Activated CD4-positive, alpha-beta T cell treated with anti-CD3 and anti-CD28 coated beads for 48 hours (primary cell): ENCODE measurements at places on chromosomes 12 and 14.
A peak's percentile ranks its signal among the peaks of the same experiment; 100 is the strongest.

DNA sequence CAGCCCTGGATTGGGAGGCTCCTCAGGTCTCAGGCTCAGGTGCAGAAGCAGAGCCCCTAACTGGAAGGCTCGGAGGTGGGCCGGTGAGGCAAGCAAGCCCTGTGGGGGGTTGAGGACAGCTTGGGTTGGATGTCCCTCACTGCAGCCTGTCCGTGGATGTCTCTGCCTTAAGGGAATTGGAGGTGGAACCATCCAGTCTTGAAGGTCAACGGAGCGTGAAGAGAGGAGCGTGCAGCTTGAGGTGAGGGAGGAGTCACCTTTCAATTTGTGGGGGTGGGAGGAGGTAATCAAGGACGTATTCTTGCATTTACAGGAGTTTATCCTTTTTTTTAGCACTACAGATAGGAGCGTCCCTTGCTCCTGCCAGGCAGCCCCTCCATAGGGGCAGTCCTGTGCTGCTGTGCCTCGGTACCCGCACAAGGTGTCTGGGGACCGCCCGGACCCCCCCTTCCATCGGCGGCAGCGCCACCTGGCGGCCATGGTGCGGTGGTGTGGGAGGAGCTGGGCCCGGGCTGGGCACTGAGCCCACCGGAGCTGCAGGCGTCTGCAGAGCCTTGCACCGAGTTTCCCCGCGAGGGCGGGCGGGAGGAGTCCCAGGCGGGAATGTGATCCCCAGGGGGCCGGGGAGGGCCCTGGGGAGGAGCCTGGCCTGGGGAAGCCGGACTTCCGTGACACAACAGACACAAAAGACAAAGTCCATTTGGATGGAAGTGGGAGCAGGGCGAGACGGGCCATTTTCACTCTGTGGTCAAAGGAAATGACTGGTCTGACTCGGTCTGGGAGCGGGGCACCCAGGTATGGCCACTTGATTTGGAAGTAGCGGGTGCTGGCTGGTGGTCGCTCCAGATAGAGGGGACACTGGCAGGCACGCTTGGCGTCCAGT lies 864 bp downstream of the DNAJC22 start:
- DNase-seq, result peak; percentile 83

DNA sequence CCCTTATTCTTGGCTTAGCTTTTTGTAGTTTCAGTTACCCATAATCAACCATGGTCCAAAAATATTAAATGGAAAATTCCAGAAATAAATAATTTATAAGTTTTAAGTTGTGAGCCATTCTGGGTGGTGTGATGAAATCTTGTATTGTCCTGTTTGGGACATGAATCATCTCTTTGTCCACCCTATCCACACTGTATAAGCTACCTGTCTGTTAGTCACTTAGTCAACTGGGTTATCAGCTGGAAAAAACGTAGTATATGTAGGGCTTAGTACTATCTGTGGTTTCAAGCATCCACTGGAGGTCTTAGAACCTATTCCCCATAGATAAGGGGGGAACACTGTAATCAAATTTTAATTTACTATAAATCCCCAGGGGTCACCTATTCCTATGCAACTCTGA lies 52.7 kb downstream of the NKX2-1 start:
- no peak for DNase-seq

GRCh38 chr14:104973385-104974145 lies 4.6 kb downstream of the AHNAK2 start:
- no peak for DNase-seq

DNA sequence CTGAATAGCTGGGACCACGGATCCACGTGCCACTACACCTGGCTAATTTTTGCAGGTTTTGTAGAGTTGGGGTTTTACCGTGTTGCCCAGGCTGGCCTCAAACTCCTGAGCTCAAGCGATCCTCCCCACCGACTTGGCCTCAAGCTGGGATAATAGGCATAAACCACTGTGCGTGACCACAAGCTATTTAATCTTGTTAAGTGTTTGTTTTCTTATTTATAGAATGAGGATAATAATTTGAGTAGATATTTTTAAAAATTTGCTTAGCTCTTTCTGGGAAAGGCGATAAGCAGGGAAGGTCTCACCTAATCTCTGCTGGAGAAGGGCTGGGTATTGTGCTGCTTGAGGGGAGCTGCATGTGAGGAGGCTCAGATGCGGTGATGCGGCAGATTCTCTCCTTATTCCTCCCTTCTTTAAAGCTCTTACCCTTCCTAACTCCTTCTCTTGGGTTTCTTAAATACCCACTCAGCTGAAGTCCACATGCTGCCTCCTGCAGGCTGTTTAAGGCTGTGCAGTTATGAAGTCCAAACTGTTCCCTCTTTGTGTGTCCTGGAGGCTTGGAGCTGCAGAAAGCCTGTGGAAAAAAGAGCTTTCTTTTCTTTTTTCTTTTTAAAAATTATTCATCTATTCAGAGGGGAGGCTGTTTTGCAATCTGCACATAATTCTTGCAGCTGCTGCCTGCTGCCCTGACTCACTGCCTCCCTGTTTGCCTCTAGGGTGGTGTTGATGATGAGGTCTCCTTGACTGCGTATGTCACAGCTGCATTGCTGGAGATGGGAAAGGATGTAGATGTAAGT lies 37.9 kb downstream of the A2ML1 start:
- DNase-seq, result peak; percentile 44

- DNase-seq, result no peak
Measured at GRCh38 chr12:65675141-65675621, 149.1 kb upstream of the HMGA2 start.

GRCh38 chr14:78975734-78976133 lies 805.6 kb downstream of the NRXN3 start:
- DNase-seq, result no peak

- DNase-seq, result peak; percentile 62
Measured at GRCh38 chr12:103495469-103496456, at the start of gene C12orf42. TSS of gene C12orf42 (minus strand) at chr12:103495968. CDS start at chr12:103478426, 17,542 bp downstream.

DNA sequence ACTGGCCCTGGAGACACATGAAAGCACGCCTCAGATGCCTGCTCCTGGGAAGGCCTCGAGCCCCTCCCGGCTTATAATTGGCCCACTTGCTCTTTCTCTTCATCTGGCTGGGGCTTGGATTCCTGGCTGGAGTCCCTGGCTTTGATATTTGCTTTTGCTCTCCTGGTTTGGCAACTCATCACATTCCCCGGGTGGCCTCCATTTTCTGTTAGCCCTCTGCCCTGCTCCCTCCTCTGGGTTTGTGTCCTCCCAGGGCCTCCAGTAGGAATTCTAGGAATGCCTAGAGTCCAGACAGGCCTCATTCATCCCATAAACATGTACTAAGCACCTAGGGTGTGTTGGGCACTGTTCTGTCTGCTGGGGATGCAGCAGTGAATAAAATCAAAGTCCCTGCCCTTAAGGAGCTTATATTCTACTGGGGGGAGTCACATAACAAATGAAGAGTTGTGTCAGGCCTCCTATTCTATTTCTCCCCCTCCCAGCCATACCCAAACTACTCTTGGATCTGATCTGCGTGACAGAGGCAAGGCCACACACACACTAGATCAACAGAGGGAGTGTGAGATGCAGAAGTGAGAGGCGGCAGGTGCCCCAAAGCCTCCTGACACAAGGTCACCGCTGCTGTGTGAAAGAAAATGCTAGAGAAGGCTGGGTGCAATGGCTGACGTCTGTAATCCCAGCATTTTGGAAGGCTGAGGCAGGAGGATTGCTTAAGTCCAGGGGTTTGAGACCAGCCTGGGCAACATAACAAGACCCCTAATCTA lies 21.3 kb upstream of the TSPAN9 start:
- no peak for DNase-seq

- DNase-seq, result no peak
Measured at GRCh38 chr14:30238936-30239335, 311.3 kb upstream of the PRKD1 start.

DNA sequence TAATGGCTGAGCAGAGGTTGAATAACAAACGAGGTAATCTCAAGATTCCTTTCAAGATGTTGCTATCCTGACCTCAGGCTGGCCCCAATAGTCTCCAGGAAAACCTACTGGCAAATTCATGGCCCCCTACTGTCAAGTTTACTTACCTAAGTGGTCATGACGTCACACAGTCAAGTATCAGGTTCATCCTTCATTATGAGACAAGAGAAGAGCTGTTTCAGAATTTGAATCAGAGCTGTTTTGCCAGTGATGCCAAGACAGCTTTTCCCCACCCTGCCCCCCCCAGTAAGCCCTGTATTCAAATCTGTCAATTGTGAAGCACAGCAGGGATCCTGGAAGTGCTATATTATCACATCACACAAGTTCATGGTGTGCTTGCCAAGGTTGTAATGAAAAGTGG lies 509.6 kb downstream of the NOVA1 start:
- DNase-seq, result no peak

- DNase-seq, result no peak
Measured at GRCh38 chr14:51457843-51458562, 193.7 kb upstream of the FRMD6 start.

DNA sequence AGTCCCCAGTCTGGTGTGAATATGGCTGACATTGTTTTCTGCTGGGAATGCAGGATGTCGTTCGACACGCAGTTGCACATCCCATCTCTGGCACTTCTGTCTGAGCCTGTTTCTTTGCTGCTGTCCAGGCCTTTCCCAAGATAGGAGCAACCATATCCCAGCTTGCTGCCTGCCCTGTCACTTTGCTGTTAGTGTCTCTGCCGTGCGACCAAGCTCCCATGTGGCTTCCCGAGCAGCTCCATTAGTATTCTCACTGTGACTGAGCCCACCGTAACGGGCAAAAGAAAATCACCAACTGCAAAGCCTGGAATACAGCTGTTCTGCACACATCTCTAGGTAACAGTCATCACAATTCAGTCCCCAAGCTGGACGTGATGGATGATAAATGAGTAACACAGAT lies 66.0 kb upstream of the CPSF6 start:
- no peak for DNase-seq

DNA sequence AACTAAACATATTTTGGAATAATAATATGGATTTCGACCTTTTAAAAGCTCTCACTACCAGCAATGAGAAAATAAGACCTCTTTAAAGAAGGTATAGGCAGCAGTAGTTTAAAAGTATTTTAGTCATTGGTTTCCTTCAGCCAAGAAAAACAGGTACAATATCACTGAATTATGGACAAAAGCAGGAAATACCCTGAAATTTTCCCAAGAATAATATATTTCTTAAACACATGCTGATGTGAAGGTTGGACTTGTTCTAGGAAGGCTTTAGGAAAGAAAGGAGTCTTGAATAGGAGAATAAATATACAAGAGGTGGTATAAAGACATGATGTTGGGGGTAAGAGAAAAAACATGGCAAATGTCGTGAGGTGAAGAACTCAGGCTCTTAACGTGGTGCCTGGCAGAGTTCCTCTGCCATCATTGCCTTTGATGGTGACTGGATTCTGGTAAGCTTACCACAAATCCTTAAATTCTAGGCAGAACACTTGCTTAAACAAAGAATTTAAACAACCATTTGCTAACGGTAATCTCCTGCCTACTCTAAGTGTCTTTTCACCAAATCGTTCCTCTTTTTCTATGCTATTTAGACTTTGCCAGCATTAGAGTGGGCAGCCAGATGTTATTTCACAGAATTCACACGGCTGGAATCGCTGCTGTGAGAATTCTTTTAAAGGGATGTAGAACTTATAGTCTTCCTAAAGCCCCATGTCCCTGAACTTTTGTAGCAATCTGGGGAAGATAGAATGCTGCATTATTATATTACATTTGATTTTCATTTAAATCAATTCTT lies 11.9 kb upstream of the NUDT4 start:
- no peak for DNase-seq

DNA sequence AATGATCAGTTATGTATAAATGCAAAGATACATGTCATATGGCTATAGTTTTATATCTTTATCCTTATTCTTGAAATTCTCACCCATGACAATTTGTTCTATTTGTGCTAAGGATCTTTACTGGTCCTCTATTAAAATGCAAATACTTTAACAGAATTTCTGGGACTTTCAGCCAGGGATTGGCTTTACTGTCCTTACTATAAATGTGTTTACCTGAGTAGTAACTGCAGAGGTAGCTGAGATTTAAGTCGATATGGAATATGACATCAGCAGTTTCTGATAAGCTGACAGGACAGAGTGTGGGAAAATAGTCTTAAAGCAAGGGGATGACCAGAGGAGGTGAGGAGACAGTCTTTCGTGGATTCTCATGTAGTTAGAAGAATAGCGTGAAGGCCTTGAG lies 206.4 kb downstream of the DIO2 start:
- DNase-seq, result no peak

GRCh38 chr12:49867570-49868341 lies 24.9 kb upstream of the BCDIN3D start:
- no peak for DNase-seq

- no peak for DNase-seq
Measured at GRCh38 chr12:113003636-113004035, 25.3 kb downstream of the OAS2 start.

DNA sequence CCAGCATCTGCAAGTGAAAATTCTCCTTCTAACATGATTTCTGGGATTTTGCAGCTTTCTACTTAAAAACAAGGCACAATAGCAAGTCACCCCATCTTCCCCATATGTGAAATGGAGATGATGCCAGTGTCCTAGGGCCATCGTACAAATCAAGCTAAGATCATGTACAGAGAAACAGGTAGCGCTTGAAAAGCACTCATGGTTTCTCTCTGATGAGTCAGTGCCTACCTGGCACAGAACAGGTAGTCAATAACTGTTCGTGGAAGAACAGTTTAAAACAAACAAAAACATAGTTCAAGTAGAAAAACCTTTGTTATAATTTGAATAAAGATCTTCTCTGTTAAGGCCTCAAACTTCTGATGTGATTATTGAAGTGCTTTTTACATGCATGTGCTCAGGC lies 46.9 kb downstream of the RAD52 start:
- no peak for DNase-seq

GRCh38 chr12:32257695-32258496 lies 141.5 kb upstream of the FGD4 start:
- no peak for DNase-seq

- no peak for DNase-seq
Measured at GRCh38 chr14:76901171-76902055, 75.2 kb downstream of the LRRC74A start.

GRCh38 chr14:80959496-80959895 lies 4.1 kb downstream of the TSHR start:
- DNase-seq, result peak; percentile 66

DNA sequence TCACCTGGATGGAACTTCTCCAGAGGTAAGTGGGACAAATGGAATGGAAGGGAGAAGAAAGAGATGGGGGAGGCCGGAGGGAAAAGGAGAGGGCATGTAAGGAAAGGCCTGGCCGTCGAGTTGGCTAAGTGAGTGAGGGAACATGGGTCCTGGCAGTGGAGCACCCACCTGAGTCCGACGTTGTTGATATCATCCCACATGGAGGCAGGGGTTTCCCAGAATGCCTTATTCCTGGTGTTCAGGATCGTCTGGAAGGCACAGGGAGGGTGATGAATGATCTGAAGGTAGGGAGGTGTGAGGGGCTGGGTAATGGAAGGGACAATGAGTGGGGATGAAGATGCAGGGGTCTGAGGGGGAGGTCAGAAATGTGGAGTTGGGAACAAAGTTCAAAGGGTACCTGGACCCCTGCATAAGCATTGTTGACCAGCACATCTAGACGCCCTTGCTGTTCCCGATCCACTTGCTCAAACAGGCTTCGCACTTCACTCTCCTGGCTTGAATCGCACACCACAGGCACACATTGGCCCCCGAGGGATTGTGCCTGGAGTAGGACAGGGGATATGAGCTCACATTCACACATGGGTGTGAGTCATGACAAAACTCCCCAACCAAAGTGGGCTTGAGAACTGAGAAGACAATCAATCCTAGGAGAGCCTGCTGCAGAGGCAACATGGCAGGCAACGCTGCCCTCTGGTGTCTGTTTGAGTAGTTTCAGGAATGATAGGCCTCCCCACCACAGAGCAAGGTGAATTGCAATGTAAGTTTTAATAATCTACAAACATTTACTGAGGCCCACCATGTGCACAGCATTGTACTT lies 3.0 kb downstream of the DHRS1 start:
- peak; percentile 83 for DNase-seq
